ENCODE measurements at places on chromosomes 16 and 17. TPM values are rescaled to one million over a fixed set of nuclear protein-coding genes. Genes with fewer than 3 reads are reported as not detected.

NOS2 gene
- not detected for polyA plus RNA-seq

SF3B3 gene
- 432 TPM for polyA plus RNA-seq

VAT1 gene
- polyA plus RNA-seq, result 7.0 TPM

KCNH6 gene
- polyA plus RNA-seq, result 0.04 TPM

TP53TG3B gene
- not detected for polyA plus RNA-seq

DNA sequence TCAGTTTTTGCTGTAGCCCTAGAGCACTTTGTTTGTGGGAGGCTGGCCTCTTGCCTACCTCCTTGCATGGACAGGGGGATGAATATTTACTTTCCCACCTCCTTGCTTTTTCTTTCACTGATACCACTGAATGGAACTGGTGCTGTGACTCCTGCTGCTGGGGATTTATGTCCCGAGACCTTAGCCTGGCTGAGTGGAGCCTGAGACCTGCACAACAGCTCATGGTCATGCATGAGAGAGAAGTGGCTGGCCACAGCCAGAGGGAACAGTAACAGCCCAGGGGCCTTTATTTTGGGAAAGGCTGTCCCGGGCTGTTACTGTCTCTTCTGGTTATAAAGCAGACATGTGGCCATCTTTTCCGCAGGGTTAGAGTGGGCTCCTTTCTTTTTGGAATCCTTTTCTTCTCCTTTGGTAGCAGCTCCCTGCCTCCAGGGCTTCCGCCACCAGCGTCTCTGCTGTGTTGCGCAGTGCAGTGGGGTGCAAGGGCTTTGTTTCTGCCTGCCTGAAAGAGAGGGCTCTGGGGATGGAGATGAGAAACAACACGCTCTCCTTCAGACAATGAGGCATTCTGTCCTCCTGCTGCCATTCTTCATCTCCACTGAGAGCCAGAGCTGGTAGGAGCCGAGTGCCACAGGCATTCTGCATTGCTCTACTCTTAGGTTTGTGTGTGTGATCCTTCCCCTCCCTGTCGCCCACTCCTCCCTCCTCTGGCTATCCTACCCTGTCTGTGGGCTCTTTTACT lies 14.5 kb downstream of the SNX11 start:
- DNase-seq, result no peak
- H3K27ac ChIP-seq, result no peak overlapping the region
- no peaks in the 10 kb centered on the region for H3K4me1 ChIP-seq
- H3K4me3 ChIP-seq, result no peak overlapping the region
- H3K27me3 ChIP-seq, result no peaks in the 10 kb centered on the region

- no peaks in the 10 kb centered on the region for H3K27me3 ChIP-seq
- no peak overlapping the region for H3K27ac ChIP-seq
- no peaks in the 10 kb centered on the region for H3K4me1 ChIP-seq
- no peak for DNase-seq
- no peak overlapping the region for H3K4me3 ChIP-seq
These were observed 81.2 kb downstream of the ZNF18 start for GRCh38 chr17:11916091-11916490.

DNA sequence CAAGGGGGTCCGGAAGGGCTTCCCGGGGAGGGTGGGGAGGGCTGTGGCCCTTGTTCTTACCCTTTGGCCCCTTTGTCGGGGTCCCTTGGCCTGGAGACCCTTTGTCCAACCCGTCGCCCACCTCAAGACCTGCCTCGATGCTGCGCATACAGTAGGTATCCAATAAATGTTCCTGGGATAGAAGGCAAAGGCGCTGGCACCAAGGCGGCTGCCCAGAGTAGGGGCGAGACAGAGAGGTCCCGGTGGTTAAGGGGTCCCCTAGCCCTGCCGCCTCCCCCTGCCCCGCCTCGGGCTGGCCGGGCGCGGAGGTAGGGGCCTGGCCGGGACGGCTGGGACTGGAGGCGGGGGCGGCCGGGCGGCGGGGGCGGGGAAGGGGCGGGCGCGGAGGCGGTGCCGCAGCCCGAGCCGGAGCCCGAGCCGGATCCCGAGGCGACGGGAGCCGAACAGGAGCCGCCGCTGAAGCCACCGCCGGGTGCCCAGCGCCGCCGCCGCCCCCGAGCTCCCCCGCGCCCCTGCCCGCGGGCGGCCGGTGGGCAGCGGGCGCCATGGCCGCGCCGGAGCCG lies at the start of gene NHERF2:
Gene NHERF2, plus strand, starts transcription at position 442 of the 563 bp plus-strand sequence. Its CDS starts 104 bp downstream, at position 546.
- H3K36me3 ChIP-seq, result no peaks in the 10 kb centered on the region
- no peak within 1 kb of the TSS for H3K4me3 ChIP-seq
- DNase-seq, result no peak
- peaks cover 13% of the 10 kb centered on the region for H3K27me3 ChIP-seq

DNA sequence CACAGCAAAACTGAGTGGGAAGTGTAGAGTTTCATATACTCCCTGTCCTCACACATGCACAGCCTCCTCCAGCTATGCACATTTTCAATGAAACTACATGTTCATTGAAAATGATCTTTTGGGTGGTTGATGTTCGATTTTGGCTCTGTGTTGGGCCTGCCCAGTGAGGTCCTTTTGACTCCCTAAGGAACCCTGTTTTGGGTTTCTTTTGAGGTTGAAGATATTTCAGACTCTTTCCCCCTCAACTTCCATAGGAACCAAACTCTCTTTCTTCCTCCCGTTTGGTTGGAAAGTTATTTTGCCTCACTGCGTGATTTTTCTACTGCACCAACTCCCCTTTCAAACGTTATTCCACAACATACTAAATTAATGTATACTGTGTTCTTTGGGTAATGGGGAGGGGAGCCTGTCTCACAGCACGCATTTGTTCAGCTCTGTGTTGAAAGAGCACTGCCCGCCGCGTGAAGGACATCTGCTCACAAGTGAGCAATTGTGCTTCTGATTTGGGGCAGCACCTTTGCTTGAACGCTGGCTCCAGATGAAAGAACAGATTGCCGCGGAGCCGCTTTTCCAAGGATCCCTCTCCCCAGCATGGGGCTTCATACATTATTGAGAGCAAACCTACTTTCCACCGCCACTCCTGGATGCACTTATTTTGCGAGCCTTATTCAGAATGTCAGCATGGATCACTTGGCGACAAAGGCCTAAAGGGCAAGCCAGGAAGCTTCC lies 385.9 kb downstream of the WWOX start:
- H3K4me1 ChIP-seq, result no peaks in the 10 kb centered on the region
- H3K4me3 ChIP-seq, result no peak overlapping the region
- no peak overlapping the region for H3K27ac ChIP-seq
- H3K36me3 ChIP-seq, result no peaks in the 10 kb centered on the region

DNA sequence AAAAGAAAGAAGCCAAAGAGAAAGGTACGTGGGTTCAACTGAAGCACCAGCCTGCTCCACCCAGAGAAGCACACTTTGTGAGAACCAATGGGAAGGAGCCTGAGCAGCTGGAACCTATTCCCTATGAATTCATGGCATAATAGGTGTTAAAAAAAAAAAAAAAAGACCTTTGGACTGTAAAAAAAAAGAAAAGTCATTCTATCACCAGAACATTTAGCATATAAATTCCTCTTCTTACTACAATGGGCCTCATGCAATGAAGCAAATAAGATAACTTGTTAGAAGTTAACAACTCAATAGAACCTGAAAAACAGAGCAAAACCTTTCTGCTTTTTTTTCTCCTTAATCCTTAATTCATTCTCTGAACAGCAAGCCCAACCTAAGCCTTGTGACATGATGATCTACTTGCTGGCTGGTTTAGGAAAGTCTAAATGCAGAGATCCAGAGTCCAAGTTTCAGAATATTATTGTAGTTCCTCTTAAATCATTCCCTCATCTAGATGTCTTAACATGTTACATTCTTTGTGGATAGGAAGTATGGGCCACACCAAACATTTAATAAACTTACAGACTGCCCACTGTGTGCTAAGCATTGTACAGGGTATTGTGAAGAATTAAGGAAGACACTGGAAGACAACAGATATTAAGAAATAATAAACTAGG lies 45.4 kb downstream of the BRCA1 start:
- DNase-seq, result no peak
- H3K36me3 ChIP-seq, result peaks cover 5% of the 10 kb centered on the region
- H3K4me1 ChIP-seq, result no peaks in the 10 kb centered on the region
- H3K27ac ChIP-seq, result no peak overlapping the region
- no peaks in the 10 kb centered on the region for H3K27me3 ChIP-seq
- no peak overlapping the region for H3K4me3 ChIP-seq

DNA sequence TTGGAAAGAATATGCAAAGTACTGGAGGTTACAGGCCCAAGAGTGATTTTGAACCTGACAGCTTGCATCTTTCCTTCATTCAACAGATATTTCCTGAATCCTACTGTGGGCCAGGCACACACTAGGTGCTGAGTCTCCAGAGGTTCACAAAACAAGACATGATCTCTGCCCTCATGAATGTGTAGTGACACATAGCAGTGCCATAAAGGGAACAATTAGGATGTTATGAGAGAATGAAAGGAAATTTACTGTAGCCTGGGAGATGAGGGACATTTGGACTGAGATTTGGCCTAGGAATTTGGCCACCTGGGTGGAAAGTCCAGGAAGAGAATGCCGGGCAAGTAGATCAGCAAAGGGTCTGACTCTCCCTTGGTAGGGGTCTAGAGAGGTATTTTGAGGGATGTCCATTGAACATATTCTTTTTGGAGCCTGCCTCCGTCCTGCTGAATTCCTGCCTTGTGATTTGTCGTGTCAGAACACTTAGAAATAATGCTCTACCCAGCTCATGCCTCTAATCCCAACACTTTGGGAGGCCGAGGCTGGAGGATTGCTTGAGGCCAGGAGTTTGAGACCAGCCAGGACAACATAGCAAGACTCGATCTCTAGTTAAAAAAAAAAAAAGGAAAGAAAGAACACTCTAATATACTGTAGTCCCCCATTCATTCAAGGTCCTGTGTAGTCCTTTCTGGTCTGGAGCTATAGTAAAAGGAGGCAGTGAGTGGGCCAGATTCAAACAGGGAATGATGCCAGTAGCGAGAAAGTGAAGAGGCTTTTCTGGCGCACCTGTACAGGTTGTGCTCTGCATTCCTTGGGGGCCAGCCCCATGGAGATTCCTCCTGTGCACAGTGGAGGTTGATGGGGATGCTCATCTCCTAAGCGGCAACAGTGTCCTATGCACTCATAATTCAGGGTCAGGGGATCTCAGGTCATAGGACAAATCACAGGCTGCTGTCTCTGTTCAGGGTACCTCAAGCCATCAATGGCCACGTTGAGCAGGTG lies 90.6 kb upstream of the CLEC18A start:
- no peaks in the 10 kb centered on the region for H3K27me3 ChIP-seq
- no peak overlapping the region for H3K27ac ChIP-seq
- no peaks in the 10 kb centered on the region for H3K4me1 ChIP-seq
- H3K4me3 ChIP-seq, result no peak overlapping the region
